G401 (cell line): ENCODE measurements at places on chromosomes 5 and 9. TPM values are rescaled to one million over a fixed set of nuclear protein-coding genes. Genes with fewer than 3 reads are reported as not detected.

DNA sequence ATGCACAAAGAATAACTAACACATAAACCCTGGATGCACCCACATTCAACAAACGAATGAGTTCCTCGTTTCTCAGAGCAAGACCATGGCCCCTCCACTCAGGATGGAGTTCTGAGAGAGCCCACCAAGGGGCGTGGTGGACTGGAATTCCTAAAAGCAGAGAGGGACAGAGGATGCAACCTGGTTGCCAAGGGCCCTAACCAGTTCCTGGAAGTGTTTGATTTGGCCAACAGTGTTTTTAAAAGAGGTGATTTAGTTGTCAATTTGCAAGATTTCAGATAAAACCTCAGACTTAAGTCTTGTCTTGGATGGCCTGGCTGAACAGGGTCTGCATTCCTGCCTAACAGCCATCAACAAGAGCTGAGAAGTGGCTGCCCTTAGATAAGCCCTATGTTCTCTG, 34.4 kb downstream of the GLRA1 start:
- no peak for DNase-seq

Gene ZNF454
- not detected in 2 replicates for total RNA-seq

- no peak for DNase-seq
Observed at GRCh38 chr9:95831810-95832209, 43.7 kb upstream of the ERCC6L2 start.

GRCh38 chr9:121278477-121279261, 10.7 kb downstream of the GSN start:
- DNase-seq: no peak

DNA sequence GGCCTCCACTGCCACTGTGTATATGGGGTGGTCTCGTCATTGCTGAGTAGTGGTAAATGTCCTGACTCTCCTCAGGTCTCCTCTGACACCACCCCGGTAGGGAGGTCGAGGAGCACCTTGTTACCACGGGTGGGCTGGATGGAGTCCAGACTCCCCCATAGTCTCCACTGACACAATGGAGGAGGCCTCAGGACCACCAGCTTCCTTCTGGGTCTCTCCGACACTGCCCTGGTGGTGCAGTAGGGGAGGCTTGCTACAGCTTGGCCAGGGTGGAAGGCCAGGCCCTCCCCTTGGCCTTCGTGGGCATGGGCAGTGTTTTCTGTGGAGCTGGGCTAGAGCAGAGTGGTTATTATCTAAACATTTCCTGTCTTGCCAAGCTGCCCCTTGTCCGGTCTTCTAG, 15.4 kb upstream of the SH3PXD2B start:
- DNase-seq: no peak

Gene CARD9
- 0.25 and 0.98 TPM in 2 replicates for total RNA-seq

GRCh38 chr5:150234576-150235499, 45.0 kb downstream of the SLC6A7 start:
- DNase-seq: no peak

DNA sequence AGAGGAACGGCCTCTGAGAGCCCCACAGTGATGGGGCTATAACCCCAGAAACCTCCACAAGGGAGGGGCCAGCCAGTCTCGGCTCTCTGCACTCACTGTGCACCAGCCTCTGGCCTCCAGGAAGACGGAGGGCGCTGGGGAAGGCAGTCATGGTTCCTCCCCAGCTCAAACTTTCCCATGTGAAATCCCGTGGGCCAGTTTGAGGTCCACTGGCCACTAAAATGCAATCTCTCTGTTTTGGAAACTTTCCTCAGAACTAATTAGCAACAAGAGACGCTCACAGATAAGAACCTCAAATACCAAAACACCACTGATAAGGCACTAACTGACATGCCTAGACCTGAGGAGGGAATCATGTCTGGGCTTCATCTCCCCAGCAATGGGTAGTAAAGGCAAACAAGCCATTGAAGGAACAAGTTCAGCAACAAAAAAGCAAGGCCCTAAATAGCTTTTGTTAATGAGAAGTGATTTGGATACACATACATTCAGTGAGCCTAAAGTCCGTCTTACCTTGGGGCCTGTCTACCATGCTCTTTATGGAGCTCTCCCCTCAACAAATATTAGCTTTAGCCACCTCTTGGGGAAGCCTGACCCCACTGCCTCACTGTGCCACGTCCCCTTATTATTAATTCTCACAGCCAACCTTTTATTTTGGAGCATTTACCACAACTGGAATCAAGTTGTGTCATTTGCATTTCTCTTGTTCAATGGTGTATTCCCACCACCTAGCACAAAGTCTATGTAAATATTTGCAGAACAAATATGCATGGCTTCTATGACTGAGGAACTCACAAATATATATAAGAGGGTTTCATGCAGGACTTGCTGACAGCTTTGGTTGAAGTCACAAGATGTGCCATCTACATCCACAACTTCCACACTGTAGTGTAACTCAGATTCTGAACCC, 56.1 kb upstream of the GLRX start:
- DNase-seq: no peak

Gene GTF2H2
- 36.4 and 43.3 TPM in 2 replicates for total RNA-seq

GRCh38 chr9:113887436-113887835, 11.3 kb downstream of the ZNF618 start:
- DNase-seq: no peak

DNA sequence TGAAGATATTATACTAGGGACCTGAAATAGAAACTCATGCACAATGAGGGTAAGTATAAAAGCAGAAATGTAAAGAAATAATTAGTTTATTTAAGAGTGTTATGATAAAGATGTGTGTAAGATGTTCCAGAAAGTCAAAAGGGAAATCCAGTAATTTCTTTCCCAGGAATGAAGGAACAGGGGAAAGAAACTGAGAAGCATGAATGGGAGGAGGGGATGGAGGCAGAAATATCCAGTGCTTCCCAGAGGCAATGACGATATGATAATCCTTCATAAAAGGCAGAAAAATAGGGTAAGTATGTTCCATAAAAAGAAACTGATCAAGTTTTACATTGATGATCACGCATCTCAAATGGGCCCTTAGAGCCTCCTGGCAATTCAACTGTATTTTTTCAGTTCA, 120.7 kb upstream of the LPAR1 start:
- DNase-seq: no peak

Gene PELO
- 17.1 and 17.4 TPM in 2 replicates for total RNA-seq

Gene SV2C
- 0.43 and 0.85 TPM in 2 replicates for total RNA-seq

DNA sequence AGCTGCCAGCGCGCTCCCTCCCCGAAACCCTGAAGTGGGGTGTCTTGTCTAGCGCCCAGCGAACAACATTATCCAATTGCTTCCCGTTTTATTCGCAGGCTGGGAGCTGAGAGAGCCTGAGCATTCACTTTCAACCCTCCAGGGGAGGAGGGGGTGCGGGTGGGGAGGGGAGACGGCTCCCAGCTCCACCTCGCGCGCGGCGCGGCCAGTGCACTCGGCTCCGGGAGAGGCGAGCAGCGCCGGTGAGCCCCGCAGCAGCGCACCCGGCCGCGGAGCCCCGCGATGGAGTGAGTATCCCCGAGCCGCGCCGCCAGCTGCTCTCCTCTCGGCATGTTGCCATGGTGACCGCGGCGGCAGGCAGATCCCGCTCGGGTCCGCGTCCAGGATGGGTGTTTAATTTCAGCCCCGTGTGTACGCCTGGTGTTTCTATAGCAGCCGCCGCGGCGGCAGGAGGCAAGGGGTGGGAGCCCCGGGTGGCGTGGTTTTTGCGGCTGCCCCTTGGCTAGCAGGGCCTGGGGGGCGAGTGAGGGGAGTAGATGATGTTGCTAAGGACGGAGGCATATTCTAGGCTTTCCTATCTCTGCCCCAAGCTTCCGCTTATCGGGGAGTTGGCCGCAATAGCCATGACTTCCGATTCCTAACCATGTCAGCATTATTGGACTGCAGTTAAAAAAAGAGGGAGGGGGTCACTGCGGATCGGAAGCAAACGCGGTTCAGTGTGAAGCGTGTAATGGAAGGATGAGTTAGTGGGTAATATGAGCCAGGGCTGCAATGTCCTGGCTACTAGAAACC, 139.2 kb upstream of the PALM2AKAP2 start:
- no peak for DNase-seq

DNA sequence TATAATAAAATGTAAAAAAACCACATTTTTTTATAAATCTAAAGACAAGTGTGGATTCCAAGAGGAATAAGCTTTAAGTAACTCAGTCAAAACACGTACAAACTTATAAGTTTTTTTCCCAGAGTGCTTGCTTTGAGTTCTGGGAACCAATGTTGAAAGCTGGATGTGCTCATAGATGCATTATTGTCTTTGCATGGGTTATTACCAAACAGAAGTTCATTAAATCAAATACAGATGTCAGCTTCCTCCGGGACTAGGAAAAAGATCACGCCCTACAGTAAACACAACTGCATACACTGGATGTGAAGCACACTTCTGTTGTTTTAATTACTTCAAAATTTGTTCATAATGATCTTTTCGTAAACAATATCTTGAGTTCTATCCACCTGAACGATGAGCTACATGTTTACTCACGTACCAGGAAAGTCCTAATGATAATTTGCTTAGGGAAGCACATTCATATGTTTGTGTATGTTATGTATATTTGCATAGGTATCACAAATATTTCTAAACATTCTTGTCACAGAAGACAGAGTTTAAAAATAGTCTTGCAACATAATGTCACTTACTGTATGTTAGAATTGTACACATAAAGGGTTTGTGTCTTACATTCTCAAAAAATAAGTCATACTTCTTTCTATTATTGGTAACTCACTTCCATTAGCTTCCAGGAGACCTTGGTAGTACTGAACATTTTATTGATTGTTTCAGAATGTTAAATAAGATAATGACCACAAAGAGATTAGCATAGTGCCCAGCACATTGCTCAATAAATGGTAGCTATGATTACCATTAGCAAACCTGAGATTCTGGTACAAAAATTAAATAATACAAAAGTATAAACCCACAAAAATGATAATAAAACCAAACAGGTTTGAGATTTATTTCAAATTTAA, 427.4 kb downstream of the CETN3 start:
- DNase-seq: no peak

- DNase-seq: no peak
Observed at GRCh38 chr9:113654605-113655428, 191.3 kb downstream of the RGS3 start.

Gene TAF11L6
- total RNA-seq: not detected in 2 replicates

DNA sequence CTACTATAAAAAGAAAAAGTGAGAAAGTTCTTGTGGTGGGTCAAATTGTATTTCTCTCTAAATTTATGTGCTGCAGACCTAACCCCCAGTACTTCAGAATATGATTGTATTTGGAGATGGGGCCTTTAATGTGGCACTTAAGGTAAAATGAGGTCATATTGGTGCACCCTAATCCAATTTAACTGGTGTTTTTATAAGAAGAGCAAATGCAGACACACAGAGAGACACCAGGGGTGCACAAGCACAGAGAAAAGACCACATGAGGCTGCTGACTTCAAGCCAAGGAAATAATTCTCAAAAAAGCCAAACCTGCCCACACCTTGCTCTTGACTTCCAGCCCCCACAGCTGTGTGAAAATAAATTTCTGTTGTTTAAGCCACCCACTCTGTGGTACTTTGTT, 80.2 kb upstream of the HTR4 start:
- DNase-seq: no peak

- no peak for DNase-seq
Observed at GRCh38 chr5:95973793-95974325, 12.2 kb upstream of the ELL2 start.

GRCh38 chr9:134967547-134967930, 49.8 kb upstream of the FCN1 start:
- DNase-seq: no peak

Gene ARSB
- 10.6 and 22.2 TPM in 2 replicates for total RNA-seq

DNA sequence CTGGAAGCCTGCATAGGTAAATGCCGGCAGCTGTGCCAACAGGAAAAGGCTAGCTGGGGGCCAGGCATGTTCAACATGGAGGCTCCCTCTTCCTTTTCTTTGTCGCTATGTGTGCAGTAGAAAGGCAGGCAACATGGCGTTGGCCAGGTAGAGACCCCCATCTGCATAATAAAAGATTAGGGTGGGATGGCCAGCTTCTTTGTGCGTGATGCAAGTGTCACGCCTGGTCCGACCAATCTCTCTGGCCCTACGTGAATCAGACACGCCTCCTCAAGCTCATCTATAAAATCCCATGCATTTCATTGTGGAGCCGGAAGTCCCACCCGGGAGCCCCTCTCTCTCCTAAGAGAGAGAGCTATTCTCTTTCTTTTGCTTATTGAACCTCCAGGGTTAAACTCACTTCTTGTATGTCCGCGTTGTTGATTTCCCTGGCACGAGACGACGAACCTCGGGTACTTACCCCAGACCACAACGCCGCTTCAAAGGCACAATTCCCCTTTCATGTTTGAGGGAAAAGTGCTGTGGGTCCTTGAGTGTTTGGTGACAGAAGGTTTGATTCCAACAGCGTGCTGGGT, 25.0 kb upstream of the C5orf47 start:
- peak; percentile 68 for DNase-seq

Gene SLC25A2
- total RNA-seq: not detected in 2 replicates

- DNase-seq: no peak
Observed at GRCh38 chr9:37405350-37405749, 17.1 kb upstream of the GRHPR start.

DNA sequence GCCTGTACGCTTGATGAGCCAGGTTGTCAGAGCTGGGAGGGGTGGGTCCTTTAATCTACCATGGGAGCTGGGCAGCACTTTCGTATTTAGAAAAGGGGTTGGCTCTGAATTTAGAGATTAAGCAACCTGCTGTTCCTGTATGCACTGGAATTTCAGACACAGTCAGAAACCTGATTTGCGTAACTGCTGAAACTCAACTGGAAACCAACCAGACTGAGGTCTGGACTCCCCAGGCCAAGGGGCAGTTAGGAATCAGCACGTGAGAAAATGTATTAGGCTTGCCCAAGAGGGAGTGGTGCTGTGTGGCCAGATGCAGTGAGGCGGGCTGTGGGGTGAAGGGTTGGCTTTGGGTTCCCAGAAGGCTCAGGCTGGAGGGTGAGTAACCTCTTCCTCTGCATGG, 235.0 kb downstream of the GOLPH3 start:
- DNase-seq: no peak

- DNase-seq: peak; percentile 59
Observed at GRCh38 chr9:16705111-16705604, 165.3 kb downstream of the BNC2 start.

DNA sequence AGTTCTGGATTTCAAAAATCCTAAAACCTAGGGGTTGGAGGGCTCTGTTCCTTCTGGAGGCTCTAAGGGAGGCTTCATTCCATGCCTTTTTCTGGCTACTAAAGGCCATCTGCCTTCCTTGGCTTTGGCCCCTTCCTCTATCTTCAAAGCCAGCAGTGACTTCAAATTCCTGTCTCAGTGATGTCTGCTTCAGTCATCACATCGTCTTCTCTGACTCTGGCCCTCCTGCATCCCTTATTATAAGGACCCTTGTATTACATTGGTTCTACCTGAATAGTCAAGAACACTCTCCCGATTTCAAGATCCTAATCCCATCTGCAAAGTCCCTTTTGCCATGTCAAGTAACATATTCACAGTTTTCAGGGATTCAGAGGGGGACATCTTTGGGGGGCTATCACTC, 60.3 kb downstream of the GNA14 start:
- DNase-seq: no peak

DNA sequence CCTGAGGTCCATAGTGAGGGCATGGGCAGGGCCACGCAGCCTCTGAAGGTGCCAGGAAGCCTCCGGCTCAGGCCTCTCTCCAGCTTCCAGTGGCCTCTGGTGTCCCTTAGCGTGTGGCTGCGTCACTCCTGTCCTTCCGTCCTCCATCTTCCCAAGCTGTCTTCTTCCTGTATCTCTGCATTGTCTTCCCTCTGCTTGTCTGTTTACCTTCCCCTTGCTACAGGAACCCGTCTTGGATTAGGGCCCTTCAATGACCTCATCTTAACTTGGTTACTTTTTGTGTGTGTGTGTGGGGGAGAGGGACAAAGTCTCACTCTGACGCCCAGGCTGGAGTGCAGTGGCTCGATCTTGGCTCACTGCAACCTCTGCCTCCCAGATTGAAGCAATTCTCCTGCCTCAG, 14.4 kb downstream of the ASS1 start:
- DNase-seq: no peak

GRCh38 chr9:18910435-18910834, 122.6 kb downstream of the SAXO1 start:
- no peak for DNase-seq

Gene JMY
- 5.2 and 7.2 TPM in 2 replicates for total RNA-seq
